Posterior vena cava (tissue), 2 donors: ENCODE measurements at places on chromosomes 6 and 20. TPM values are rescaled to one million over a fixed set of nuclear protein-coding genes. Genes with fewer than 3 reads are reported as not detected.
A peak's percentile ranks its signal among the peaks of the same experiment; 100 is the strongest.

The QRSL1 gene
- total RNA-seq, result 8.6 TPM

The TAF8 gene
- 18.6 TPM for total RNA-seq

The RSPO3 gene
- total RNA-seq, result 77.1 TPM

The RAD21L1 gene
- not detected for total RNA-seq

The MYB gene
- 0.23 TPM for total RNA-seq

The E2F1 gene
- 2.0 TPM for total RNA-seq

The TP53TG5 gene
- 2.0 TPM for total RNA-seq

- no peak for DNase-seq
Observed at GRCh38 chr6:126696921-126697693, 357.2 kb downstream of the CENPW start.

GRCh38 chr6:1384549-1385128 is 4.7 kb upstream of the FOXF2 start:
- no peak for DNase-seq

- no peak for DNase-seq
Observed at GRCh38 chr6:137002505-137002904, 42.3 kb downstream of the IL20RA start.

DNA sequence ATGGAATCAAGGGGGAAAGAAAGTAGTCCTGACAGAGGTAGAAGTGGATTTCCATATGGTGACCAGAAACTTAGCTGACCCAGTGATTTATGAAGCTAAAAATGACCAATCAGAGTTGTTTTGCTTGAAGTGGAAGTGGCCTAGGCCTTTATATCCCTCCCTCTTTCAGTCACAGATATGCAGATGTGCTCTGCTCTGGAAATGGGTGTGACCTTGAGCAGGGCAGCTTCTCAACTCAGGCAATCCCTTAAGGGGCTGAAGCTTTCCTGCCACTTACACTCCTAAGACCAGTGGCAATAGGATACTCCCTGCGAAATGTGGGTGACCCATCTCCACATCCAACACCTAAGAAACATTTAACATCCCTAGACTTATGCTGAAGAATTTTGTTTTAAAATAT is 256.6 kb downstream of the EYS start:
- no peak for DNase-seq

DNA sequence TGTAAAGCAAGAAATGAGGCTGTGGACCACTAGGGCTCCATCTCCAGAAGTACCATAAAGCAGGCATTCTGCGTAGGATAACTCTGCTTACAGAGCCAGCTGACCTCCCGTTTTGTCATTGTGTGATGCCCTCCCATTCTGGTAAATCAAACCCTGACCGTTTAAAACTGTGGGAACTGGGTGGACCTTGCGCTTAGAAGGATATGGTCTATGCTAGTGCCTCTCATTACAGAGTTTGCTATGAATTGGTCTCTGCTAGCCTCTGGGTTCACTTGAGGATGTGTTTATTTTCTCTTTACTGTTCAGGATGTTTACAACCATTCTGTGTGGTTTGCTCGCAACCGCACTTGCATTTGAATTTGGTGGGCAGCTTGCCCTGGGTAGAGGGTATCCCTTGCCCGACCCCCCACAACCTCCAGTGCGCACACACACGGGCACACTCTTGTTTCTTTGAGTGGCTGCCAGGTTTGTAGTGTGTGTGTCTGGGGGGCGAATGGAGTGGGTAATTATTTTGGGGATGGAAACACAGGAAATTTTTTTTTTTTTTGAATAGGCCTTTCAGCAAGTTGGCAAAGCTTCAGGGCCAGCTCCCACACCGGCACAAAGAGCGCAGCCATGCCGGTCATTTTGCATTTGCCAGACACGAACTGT is 198.3 kb downstream of the JARID2 start:
- DNase-seq, result no peak

DNA sequence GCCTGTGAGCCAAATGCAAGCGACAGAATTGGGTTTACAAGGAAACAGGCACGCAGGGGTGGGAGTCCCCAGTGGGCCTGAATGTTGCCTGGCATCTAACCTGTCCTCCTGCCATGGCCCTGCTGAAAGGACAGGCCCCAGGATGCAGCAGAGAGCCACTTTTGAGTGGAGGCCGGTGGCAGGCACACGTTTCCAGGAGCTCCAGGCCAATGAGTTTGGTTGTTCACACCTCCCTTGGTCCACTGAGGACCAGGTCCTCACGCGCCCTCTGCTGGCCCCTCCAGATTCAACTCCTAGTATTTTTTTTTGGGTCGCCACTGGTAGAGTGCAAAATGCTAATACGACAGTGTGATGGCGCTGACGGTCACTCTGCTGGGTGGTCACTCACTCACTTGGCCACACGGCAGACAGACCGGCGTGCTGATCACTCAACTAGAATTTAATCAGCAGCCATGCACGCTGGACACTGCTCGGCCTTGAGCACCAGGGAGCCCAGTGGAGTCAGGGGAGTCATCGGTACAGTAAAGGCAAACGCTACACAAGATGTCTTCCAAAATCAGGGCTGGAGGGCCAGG is 81.7 kb upstream of the NFATC2 start:
- DNase-seq, result peak; percentile 85

DNA sequence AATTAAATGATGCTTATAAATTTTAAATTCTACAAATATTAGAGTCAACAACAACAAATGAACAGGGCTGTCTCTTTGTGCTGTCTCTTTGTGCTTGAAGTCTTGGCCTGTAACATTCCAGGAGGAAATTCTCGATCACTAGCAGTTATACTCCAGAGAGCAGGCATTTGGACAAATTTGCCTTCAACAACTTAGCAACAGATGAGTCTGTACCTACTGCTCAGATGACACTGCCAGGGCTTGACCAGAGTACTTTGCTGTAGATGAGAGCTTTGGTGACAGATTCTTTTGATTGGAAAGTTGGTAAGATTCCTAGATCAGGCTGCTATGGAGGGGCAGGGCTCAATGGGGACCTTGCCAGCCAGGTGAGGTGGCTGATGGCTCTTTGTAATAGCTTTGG is 217.2 kb downstream of the GRM1 start:
- DNase-seq, result no peak

DNA sequence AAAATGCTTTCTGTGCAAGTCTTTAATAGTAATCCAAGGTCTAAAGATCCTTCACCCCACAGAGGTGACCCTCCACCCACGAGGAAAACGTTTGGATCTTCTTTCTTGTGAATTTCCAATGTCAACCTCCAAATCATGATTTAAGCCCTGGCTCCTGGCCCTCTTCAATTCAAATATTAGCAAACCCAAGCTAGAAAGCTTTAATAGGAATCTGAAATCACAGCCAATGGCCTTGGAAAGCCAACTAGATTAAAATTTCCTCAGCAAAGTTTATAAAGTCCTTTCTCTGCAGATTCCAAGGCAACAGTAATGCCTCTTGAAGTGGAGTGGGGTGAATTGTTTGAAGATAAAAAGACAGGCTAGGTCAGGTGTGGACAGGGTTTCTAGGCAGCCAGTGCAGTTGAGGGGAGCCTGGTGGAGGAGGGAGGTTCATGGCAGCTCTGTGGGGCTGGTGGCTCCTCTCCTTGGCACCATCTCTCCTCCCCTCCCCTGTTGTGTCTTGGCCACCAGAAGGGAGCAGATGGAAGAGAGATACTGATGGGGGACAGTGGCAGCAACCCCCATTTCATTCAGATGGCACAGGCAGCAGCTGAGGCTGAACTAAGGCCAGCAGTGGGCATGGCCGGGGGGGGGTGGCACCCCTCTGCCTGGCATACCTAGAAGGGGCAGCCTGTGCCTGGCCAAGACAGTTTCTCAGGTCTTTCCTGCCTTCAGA is 12.0 kb upstream of the UQCC2 start:
- no peak for DNase-seq

DNA sequence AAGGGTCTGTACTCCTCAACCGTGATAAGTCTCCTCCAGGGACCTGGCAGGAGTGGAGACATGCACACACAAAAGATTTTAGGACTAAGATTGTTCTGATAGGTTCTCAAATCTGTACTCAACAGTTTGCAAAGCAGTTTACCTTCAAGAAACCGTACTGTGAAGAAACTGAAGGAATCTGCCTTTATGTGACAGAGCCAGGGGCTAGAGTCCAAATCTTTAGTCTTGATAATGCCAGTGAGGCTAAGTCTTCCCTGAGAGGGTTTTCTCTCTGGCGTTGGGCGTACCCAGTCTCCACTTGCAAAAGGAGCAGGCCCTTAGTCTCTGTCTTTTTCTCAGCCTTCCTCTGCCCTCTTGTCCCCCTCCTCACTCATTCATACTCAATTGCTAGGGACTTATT is 47.5 kb downstream of the RALY start:
- no peak for DNase-seq

GRCh38 chr6:1208876-1209275 is 103.0 kb upstream of the FOXQ1 start:
- DNase-seq, result no peak

DNA sequence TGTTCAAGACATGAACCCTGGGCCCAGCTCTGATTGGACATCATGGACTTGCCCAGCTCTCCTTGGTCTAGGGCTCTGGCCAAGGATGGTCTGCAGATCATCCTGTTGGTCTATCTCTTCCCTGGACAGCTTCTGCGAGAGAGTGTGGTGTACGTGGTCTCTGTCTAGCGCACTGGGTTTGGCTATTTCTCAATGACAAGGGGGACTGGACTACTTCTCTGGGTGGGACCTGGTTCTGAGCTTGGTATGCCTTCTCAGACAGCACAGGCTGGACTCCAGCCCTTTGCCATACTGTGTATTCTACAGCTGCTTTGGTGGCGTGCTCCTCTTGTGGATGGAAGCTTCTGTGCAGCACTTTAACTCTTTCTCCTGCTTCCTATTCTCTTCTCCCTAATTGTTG is 8.5 kb upstream of the RAET1E start:
- DNase-seq, result peak; percentile 46

DNA sequence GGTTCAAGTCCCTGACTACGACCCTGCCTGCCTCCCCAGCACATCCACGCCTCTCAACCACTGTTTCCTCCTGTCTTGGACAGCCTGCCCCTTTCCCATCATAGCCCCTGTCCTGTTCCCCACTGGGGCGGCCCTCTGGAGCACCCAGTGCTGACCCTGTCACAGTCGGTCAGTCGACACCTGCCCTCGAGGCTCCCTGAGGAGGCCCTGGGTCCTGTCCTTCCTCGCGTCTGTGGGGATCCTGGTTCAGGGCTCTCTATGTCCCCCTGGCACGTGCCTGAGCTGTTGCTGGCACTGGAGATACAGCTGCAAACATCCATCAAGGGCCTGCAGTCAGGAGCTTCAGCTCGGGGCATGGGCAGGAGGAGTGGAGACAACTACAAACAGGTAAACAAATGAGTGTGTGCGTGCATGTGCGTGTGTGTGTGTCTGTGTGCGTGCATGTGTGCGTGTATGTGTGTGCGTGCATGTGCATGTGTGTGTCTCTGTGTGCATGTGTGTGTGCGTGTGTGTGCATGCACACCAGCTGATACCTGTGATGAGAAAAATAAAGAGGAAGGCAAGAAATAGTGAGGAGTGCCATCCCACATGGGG is 132.8 kb downstream of the PHACTR3 start:
- peak; percentile 47 for DNase-seq
